Frontal cortex (tissue), 4 donors: ENCODE measurements at places on chromosomes 13 and 19. TPM values are rescaled to one million over a fixed set of nuclear protein-coding genes. Genes with fewer than 3 reads are reported as not detected.

Gene CGB1
- not detected for total RNA-seq

Gene ZNF738
- 33.0 TPM for total RNA-seq

Gene ZNF765
- 24.1 TPM for total RNA-seq

Gene CEACAM6
- not detected for total RNA-seq

Gene KLK3
- total RNA-seq, result not detected

Gene GPR12
- total RNA-seq, result 39.5 TPM

Gene KLK14
- total RNA-seq, result not detected

Gene TJP3
- not detected for total RNA-seq

Gene MBD3L5
- total RNA-seq, result not detected

Gene DCAF15
- 13.0 TPM for total RNA-seq

Gene TUBB4A
- total RNA-seq, result 106 TPM

Gene ALOX5AP
- 2.0 TPM for total RNA-seq

Gene GSK3A
- 16.3 TPM for total RNA-seq

Gene BEST2
- total RNA-seq, result not detected

Gene RASIP1
- 2.9 TPM for total RNA-seq

Gene ZNF665
- 6.1 TPM for total RNA-seq
